NT2/D1 (cell line): ENCODE measurements at places on chromosomes 13 and 19.

DNA sequence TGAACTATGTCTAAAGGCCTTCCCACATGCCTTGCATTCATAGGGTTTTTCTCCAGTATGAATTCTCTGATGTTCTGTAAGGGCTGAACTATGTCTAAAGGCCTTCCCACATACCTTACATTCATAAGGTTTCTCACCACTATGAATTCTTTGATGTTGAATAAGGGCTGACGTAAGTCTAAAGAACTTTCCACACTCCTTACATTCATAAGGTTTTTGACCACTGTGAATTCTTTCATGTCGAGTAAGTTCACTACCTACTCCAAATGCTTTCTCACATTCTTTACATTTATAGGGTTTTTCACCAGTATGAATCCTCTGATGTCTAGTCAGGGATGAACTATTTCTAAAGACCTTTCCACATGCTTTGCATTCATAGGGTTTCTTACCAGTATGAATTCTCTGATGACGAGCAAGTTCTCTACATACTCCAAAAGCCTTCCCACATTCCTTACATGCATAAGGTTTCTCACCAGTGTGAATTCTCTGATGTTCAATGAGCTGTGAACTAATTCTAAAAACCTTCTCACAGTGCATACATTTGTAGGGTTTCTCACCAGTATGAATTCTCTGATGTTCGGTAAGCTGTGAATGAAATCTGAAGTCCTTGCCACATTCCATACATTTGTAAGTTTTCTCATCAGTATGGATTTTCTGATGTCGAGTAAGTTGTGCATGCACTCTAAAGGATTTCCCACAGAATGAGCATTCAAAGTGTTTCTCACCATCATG, 19.1 kb upstream of the ZNF260 start:
- DNase-seq, result no peak

- DNase-seq, result no peak
Measured at GRCh38 chr13:59413126-59413525, 750.6 kb downstream of the DIAPH3 start.

DNA sequence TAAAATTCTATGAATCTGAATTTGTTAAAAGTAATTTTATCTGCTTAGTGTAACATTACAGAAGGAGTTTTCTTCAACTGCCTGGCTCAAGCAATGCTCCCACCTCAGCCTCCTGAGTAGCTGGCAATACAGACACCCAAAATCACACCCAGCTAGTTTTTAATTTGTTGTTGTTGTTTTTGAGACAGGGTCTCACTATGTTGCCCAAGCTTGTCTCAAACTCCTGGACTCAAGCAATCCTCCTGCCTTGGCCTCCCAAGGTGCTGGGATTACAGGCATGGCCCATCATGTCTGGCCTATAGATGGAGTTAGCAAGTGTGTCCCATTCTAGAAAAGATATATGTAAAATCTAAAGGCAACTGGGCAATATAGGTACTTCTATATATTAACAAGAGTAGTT, 1580.4 kb upstream of the PRR20A start:
- DNase-seq, result no peak

DNA sequence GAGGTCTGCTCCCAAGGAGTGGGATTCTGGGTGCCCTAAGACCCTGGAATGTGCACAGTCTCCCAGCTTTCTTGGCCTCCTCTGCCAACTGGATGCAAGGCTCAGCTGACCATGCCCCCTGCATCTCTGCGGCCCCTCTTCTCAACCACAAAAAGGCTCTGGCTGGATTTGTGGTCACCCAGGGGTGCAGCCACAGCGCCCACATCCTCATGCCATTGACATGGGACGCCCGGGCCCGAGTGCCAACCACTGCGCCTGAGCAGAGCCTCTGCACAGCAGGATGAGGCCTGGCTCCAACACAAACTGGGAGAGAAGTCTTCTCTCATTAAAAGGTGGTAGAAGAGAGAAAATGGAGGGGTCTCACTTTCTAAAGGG, 103.5 kb downstream of the FOXO1 start:
- DNase-seq, result no peak

- DNase-seq, result no peak
Measured at GRCh38 chr19:18393836-18394235, 3.6 kb downstream of the LRRC25 start.
